ENCODE measurements at places on chromosomes 1 and 21.

DNA sequence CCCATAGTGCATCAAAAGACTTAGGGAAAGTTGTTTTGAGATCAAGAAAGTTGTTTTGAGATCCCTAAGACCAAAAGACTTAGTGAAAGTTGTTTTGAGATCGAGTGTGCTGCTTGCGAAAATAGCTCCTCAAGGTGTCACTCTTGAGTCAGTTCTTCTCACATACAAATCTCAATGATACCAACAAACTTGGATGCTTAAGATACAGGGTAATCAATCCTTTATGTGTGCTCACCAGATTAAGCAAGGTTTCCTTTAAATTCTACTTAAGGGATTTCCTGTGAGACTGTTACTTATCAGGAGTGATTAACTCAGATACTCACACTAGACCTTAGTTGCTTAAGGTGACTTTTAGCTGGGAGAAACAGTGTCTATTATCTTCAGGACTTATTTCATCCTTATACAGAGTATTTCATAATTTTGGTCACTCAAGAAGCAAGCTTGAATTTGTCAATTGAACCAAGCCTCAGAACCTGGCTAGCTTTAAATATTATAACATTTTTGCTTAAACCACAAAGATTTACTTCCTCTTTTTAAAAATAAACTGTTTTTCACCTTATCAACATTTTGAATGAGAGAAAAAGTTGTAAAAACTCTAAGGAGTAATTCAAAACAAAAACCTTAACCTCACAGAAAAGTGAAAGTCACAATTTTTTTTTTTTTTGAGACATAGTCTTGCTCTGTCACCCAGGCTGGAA, 8.0 kb upstream of the RLF start:
- no peak for DNase-seq

GRCh38 chr1:93207211-93207610, 26.7 kb downstream of the CCDC18 start:
- no peak for DNase-seq

DNA sequence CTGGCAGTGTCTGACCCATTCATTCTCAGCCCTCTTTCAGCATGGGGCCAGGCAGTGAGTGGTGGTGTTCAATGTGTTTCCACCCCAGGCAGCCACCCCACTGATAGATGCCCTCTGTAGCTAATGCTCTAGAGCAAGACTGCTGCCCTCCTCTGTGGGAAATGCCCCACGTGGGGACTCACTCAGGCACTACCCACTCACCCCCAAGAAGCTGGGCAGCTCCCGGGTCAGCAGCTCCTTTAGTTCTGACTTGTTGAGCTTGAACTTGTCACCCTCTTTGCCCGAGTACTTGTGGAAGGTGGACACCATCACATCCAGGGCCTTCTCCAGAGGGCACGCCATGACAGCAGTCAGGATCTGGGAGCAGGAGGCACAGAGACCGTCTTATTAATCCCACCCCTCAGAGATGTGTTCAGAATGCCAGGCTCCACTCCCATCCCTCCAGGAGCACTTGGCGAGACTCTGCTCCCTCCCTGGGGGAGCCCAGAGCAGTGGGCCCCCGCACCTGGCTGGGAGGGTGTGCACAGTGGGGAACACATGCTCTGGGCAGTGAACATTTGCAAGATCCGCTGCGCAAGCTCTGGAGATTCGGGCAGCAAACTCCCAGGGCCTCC, 1.0 kb downstream of the S100A4 start:
- no peak for DNase-seq

DNA sequence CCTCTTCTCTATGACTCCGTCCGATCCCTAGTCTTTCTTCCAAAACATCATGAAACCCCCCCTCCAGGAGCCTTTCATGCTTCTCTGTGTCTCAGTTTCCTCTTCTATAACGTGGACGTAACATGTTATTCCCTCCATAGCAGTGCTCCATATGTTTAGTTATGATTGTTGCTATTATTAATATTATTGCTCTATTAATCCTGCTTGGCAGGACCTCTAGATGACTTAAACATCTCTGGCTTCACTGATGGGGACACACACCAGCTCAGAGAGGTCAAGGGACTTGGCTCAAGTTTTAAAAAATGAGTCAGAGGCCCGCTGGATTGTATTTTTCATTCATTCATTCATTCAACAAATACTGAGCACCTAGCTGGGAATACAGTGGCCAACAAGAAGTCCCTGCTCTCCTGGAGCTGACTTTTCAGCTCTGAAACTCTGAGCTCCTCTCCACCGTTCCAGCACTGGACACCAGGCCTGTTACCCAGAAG, 404 bp upstream of the CPLANE2 start:
- no peak for DNase-seq

DNA sequence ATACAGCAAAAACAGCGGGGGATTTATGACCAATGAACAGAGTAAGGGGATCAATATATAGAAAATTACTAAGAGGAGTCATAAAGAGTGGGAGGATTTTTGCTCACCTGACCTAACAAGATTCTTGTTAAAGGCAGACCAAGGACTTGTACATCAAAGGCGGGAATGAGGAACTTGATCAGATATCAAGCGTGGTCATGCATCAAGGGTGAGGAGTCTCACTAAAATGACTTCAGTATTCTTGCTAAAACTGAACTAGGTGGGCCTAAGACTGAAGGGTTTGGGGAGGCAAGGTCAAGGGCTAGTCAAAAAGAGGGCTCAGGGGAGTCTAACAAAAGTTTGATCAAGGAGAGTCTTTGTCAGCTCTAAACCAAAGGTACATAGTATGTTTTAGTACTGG, 2.1 kb downstream of the MOV10 start:
- DNase-seq = no peak

- no peak for DNase-seq
Measured at GRCh38 chr1:203131548-203132200, 4.1 kb downstream of the ADORA1 start.

GRCh38 chr1:244778344-244778743, 57.1 kb upstream of the COX20 start:
- no peak for DNase-seq

DNA sequence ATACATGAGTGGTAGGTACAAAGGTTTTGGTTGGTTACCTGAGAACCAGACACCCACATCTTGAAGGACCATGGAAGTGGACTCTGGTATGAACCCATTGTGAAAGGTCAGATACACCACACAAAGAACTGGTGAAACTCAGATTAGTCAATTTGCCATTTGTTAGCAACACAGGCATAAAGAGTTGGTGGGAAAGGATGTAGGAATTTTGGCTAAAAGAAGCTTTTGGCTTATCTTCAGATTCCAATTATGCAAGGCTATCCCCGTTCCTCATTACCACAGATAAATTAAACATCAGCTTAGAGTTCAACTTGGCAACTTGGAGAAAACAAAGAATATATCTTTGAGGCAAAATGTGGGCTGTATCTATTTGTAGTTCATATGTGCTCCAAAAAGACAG, 87.0 kb upstream of the IRF2BP2 start:
- no peak for DNase-seq

DNA sequence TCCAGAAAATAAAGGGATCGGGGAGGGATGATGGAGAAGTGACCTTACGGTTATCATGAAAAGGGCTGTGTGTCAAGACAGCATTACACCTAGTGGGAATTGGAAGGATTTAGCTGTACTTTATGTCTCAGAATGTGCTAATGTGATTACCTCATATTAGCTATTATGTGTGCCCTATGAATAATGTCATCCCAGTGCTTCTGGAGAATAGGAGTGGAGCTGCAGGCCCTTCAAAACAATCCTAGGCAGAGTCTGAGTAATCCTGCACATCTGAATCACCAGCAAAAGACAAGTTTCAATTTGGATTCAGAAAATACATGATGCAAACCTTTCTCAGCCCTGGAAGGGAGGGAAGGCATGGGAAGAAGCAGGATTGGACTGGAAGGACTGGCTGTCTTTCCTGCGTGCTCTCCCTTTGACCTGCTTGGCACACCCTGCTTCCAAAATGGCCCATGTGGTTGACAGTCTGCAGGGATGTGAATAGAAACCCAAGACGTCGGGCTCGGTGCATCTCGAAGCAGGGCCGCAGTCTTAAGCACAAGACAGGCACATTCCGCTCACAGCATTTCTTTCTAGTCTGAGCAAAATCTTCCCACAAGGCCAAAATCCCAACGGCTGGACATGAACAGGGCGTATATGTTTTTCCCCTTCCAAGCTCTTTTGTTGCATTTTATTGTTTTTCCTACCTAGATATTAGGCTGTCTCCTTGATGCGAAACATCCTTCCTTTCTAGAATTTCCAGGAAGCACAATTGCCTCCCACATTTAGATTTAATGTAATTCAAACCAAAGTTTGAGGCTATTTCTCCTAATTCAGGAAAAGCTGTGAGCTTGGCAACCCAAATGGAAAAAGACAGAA, 54.3 kb upstream of the TARBP1 start:
- DNase-seq = no peak

- DNase-seq = no peak
Measured at GRCh38 chr1:19059773-19060172, 103.3 kb upstream of the IFFO2 start.

DNA sequence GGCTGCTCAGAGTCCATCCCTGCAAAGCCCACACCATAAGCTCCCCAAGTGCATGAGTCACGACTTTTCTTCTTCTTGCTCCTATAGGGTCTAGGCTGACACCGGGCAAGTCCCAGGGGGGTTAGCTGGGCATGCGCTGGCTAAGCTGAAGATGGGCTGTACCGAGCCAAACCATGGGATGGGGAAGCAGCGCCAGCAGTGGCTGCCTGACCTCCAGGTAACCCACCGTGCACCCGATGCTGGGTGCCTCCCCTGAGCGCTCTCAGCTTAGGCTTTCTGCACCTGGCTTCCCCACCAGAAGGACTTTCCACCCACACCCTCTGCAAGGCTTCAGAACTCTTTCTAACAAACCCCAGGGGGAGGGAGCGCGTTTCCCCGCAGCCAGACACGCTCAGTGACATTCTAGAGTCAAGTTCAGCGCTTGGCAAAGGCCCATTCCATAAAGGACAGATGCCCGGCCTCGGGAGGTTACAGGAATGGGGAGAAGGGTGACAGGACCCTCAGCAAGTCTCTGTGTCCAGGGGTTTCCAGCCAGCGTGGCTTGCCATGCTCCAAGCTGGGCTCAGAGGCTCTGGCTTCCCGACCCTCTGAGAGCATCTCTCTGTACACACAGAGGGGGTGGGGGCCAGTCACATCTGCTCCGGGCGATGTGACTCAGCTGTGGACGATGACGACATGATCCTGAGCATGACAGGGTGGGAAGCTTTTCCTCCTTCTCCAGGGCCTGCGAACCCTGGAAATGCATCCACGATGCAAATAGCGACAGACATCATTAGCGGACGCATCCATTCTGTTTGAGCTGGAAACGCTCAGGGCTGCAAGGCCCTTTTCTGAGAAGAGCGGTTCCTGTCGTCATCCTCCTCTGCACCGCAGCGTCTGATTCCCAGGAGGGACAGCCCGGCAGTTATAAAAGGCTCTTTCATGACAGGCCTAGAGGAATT, 107.8 kb downstream of the SIK1 start:
- DNase-seq = no peak

DNA sequence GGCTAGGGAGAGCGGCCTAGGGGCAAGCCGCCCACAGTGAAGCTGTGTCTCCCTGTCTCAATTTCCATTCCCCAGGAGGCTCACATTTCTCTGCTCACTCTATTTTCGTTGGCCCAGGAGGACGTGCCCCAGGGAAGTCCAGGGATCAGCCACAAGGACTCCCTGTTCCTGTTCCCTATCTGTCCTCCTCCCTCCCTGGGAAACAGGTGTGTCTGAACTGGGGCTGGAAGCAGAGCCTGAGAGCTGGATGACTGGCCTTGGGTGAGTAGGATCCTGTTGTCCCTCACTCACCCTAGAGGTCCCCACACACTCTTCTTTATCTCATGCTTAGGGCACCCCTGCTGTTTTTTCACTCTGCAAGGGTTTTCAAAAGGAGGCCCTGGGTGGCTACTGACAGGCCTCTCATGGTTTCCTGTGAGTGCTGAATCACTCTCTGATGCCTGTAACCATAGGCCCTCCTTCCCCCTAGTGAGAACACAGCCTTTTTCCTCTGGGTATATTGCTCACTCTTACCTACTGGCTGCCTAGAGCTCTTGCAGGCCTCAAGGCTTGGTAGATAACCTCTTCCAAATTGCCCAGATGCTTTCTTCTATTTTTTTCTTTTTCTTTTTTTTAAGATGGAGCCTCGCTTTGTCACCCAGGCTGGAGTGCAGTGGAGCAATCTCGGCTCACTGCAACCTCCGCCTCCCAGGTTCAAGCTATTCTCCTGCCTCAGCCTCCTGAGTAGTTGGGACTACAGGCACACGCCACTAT, 3.3 kb upstream of the UTP11 start:
- no peak for DNase-seq

DNA sequence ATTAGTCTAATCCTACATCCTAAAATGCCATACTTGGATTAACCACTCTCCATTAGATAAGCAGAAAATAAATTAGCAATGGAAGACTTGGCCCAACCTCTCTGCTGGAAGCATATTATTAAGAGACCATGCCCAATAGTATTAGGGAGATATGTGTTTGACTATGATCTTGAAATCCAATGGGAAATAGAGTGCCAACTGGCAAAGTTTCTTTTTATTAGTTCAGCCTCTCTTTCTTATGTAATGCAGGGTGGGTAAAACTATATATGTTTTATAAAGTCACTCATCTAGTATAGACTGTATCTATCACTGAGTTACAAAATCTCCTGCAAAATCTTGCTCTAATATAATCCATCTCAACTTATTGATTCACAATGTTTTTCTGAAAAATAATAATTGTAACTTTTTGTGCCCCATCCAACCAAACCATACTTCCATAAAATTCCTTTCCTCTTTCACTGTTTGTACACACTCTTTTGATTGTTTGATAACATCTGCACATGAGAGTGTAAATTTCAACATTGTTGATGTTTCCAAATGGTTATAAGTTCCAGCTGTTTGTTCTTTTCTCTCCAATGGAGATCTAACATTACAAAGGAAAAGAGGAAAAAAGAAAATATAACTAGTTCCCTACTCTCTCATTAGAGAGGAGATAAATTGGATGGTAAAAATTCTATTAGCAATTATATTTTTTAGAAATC, 408.1 kb upstream of the ADGRL2 start:
- no peak for DNase-seq

DNA sequence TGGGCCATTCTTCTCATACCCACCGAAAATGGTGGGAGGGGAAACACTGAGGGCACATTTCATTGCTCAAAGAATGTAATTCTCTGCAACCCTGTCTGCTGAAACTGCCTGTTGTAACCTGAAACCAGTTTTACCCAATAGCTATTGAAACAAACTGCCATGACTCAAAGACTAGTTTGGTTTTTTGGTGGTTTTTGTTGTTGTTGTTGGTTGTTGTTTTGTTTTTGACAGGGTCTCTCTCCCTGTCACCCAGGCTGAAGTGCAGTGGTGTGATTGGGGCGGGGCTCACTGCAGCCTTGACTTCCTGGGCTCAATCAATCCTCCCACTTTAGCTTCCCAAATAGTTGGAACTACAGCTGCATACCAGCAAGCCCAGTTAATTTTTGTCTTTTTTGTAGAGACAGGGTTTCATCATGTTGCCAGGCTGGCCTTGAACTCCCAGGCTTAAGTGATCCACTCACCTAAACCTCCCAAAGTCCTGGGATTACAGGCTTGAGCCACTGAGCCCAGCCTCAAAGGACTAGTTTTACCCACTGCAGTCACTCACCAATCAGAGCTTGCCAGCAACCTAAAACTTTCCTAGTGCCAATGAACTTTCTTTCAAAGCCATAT, 2.1 kb upstream of the IPP start:
- DNase-seq = no peak

GRCh38 chr1:44808938-44809917, 905 bp downstream of the BTBD19 start:
- DNase-seq = no peak

Data from NCI-H524 treated with DMSO at 0.1 percent for 48 hours (cell line).